Hematopoietic multipotent progenitor cell treated with erythropoietin and hydrocortisone succinate and interleukin-3 and kit ligand, for 17 days (in vitro differentiated cells): ENCODE measurements at places on chromosomes 2 and 18.

DNA sequence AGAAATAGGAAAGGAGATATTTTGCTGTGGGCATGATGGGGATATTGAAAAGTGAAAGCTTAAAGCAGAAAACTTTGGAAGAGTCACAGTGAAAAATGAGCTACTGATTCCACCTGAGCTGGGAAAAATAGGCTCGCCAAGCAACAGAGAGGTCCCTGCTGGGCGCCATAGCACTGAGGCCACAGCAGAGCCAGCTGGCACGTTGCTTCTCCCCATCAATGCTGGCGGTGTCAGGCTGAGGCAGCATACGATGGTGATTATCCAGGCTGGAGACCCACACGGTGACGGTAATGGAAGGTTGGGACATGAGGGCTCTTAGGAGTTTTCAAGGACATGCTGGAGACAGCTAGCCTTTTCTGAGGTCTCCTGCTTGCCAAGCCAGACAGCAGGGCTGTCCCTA, 25.8 kb upstream of the DTNB start:
- DNase-seq = no peak

GRCh38 chr2:232235716-232236115, 142.8 kb upstream of the ALPP start:
- DNase-seq = no peak

- no peak for DNase-seq
Observed at GRCh38 chr2:67311536-67311935, 85.6 kb upstream of the ETAA1 start.

DNA sequence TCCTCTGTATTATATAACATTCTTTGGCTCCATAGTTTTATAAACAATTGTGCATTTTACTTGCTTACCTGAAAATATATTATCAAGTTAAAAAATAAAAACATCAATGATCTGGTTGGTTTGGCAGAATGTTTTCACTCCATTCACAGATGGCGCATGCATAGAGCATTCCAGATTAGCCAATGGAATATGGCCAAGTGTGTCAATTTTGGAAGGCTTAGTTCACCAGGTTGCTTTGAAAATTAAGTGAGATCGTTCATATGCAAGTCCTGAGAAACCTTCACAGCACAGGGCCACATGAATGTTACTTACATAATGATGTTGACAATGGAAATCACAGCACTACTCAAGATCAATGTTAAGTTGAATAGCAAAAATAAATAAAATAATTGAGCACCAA, 335.7 kb downstream of the GRB14 start:
- DNase-seq = no peak

- no peak for DNase-seq
Observed at GRCh38 chr18:44075038-44075437, 605.6 kb upstream of the SETBP1 start.

- no peak for DNase-seq
Observed at GRCh38 chr2:229137066-229137465, 134.0 kb downstream of the PID1 start.

DNA sequence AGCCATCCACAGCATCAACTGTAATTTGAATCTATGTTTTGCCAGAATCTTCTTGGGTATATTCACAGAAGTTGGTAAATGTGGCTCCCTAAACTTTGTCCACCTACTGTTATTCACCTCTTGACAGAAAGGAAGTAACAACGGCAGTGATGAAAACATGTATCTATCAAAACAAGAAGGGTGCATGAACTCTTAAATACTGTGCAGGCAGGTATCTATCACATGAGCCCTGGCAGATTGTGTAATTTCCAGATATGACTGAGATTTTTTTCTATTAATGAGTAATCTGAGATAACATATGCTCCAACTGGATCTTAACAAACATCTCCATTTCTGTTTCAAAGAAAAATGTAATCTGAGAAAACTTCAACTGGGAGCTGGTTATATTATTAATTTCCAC, 36.6 kb downstream of the SFT2D3 start:
- DNase-seq = no peak

- no peak for DNase-seq
Observed at GRCh38 chr18:10387399-10387798, 67.0 kb upstream of the APCDD1 start.

- no peak for DNase-seq
Observed at GRCh38 chr2:44275927-44276303, 635 bp downstream of the SLC3A1 start.

DNA sequence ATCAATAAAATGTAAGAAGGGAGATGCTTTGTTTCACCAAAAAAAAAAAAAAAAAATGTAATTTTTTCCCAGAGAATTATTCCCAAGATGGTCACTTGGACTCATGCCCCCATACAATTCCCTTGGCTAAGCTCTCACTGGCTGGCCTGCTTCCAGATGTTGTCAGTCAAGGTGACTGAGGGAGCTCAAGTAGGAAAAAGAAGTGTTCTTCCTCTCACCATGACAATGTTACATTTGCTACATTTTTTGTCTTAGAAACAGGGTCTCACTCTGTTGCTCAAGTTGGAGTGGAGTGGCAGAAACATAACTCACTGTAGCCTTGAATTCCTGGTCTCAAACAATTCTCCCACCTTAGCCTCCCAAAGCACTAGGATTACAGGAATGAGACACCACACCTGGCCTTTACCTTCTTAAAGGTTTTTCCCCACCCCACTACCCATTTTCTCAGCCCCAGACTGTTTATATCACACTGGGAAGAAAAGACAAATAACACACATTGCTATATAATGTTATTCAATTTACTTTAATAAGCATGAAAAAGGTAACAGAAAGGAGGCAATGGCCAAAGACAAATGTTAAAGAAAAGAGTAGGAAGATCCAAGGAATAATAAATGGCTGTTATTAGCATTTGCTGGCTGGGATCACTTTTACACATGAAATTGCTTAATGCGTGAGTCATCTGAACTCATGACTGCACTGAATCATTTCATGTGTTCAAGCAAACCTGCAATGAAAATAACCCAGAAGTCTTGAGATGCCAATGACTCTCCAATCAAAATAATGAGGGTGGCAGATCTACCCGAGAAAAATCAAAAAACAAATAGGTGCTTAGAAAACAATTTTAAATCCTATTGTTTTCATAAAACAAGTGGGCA, 45.2 kb downstream of the ACVR1 start:
- DNase-seq = no peak

DNA sequence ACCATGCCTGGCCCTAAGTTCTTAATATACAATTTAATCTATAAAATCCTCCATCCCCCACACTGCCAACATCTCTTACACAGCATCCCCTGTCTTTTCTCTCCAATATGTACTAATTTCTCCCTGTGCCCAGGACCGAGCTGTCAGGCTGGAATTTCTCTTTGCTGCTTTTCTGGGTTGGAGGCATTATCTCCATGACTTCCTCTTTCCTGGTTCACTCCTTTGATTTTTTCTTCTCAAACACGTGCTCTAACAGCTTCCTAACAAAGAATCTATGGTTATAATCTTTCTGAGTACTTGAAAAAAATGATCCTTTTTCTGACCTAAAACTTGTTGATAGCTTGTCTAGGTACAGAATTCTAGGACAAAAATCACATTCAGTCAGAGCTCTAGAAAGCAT, 112.8 kb downstream of the C1D start:
- no peak for DNase-seq

DNA sequence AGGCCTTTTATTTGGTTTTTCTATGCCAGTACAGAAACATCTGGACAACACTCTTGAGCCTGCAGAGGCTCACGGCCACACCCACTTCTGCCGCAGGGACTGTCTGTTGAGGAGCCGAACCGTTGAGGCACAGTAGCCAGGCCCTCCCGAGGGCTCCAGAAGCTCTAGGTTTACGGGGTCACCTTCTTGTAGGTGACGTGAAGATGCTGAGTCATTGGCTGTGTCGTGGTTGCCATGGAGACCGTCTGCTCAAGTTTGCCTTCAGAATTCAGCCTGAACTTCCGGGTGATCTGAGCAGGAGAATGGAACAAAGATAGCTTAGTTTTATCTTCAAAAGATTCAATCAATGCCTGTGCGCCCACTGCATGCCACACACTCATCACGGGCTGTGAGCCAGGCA, 25.9 kb downstream of the BOK start:
- no peak for DNase-seq

- no peak for DNase-seq
Observed at GRCh38 chr2:50723286-50723938, 308.5 kb downstream of the NRXN1 start.

GRCh38 chr2:160075171-160075570, 12.8 kb upstream of the PLA2R1 start:
- no peak for DNase-seq

DNA sequence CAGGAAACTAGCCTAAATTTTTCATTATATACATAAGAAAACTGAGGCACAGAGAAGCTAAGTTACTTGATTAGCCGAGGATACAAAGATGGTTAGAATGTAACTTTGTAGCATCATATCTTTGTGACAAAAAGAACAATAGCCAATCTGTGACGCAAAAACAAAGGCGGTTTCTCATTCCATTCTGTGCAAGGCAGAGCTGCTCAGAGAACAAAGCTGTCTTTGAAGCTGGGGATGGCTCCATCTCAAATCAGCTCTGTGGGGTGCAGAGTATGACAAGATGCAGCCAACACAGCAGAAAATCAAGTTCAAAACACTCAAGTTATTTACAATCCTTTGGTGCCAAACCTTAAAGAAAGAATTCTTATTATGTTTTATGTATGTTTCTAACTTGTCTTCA, 81.9 kb upstream of the VWC2L start:
- DNase-seq = no peak

DNA sequence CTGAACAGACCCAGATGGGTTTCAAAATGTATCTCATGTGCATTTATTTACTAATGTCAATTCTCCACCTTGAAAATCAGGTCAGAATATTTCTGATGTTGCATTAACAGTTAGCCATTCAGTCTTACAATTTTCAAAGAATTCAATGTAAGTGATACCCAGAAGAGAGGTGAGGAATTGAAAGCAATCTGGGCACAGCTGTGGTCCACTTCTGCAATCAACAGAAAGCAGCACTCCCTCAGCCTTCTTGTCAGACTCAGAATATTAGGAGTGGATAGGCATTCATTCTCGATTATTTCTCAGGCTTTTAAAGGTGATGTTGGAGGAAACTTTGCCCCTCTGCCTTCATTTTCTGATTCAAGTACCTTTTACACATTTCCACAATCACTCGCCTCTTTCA, 15.7 kb downstream of the CCL20 start:
- no peak for DNase-seq

- no peak for DNase-seq
Observed at GRCh38 chr2:190694479-190694878, 45.6 kb downstream of the NAB1 start.

GRCh38 chr18:10726198-10727068, 200.6 kb downstream of the NAPG start:
- no peak for DNase-seq

DNA sequence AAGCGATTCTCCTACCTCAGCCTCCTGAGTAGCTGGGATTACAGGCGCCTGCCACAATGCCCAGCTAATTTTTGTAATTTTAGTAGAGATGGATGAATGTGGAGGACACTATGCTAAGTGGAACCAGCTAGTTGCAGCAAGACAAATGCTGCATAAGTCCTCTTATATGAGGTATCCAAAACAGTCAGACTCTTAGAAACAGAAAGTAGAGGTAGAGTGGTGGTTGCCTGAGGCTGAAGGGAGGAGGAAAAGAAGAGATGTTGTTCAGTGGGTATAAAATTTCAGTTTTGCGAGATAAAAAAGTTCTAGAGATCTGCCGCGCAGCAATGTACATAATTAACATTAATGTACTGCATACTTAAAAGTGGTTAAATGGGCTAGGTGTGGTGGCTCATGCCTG, 145.3 kb upstream of the SPRED2 start:
- DNase-seq = no peak

- DNase-seq = no peak
Observed at GRCh38 chr2:1132328-1132969, 181.8 kb downstream of the SNTG2 start.

- DNase-seq = no peak
Observed at GRCh38 chr2:158923641-158924040, 44.8 kb upstream of the TANC1 start.

- DNase-seq = no peak
Observed at GRCh38 chr2:39153312-39153711, 32.5 kb upstream of the SOS1 start.

DNA sequence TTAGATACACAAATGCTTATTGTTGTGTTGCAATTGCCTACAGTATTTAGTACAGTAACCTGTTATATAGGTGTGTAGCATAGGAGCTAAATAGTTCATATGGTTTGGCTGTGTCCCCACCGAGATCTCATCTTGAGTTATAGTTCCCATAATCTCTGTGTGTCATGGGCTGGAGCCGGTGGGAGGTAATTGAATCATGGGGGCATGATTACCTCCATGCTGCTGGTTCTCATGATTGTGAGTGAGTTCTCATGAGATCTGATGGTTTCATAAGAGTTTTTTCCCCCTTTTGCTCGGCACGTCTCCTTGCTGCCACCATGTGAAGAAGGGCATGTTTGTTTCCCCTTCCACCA, 190.5 kb upstream of the SESTD1 start:
- no peak for DNase-seq

GRCh38 chr2:73561422-73561821, 80.8 kb downstream of the NAT8 start:
- DNase-seq = no peak

DNA sequence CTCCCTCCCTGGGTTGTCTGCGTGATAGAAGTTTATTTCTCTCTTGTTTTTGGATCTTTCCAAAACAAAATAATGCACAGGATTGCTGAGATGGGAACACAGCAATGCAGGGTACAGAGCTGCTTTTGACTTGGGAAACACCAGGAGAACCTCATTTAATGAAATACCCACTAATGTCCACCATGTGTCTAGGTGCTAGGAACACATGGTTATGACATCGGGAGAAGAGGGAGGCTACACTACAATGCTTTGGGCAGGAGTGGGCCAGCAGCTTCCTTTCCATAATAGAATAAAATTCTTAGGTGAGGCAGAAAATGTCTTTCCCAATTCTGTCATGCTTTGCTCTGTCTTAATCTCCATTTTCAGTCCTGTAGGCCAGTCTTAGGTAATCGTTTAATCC, 29.2 kb upstream of the KCNF1 start:
- no peak for DNase-seq

DNA sequence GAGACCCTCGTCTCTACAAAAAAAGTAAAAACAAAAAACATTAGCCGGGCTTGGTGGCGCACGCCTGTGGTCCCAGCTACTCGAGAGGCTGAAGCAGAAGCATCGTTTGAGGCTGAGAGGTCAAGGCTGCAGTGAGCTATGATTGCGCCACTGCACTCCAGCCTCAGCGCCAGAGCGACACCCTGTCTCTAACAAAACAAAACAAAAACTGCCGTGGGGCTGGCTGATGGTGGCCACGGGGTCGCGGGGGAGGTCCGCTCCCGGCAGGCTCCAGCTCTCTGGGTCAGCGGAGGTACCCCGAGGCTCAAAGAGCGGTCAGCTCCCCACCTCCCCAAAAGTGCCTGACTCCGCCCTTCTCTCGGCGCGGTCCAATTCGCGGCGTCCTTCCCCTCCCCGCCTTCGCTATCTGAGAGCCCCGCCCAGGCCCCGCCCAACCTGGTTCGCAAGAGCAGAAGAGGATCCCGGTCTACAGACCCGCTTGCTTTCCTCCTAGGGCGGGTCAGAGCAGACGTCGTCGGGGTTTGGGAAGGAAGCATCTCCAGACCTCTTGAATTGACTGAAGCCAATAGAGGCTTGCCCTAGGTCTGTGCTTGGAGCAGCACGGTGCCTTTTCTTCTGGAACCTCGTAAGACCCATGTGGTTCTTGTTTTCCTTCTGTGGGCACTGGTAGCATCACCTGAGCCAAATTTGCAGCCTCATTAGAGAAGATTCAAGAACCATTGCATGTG, 7.8 kb downstream of the RAX start:
- no peak for DNase-seq

- DNase-seq = peak; percentile 71
Observed at GRCh38 chr2:224650815-224651439, 65.2 kb downstream of the CCDC195 start.
